ENCODE measurements at places on chromosomes 3 and 15. TPM values are rescaled to one million over a fixed set of nuclear protein-coding genes. Genes with fewer than 3 reads are reported as not detected.

The BFSP2 gene
- total RNA-seq = 0.96 TPM

GRCh38 chr3:149501524-149501923, 27.0 kb downstream of the TM4SF4 start:
- DNase-seq = peak; percentile 89

The TRH gene
- not detected for total RNA-seq

- DNase-seq = peak; percentile 92
These were observed 10.0 kb upstream of the MBNL1 start for GRCh38 chr3:152258448-152259393.

DNA sequence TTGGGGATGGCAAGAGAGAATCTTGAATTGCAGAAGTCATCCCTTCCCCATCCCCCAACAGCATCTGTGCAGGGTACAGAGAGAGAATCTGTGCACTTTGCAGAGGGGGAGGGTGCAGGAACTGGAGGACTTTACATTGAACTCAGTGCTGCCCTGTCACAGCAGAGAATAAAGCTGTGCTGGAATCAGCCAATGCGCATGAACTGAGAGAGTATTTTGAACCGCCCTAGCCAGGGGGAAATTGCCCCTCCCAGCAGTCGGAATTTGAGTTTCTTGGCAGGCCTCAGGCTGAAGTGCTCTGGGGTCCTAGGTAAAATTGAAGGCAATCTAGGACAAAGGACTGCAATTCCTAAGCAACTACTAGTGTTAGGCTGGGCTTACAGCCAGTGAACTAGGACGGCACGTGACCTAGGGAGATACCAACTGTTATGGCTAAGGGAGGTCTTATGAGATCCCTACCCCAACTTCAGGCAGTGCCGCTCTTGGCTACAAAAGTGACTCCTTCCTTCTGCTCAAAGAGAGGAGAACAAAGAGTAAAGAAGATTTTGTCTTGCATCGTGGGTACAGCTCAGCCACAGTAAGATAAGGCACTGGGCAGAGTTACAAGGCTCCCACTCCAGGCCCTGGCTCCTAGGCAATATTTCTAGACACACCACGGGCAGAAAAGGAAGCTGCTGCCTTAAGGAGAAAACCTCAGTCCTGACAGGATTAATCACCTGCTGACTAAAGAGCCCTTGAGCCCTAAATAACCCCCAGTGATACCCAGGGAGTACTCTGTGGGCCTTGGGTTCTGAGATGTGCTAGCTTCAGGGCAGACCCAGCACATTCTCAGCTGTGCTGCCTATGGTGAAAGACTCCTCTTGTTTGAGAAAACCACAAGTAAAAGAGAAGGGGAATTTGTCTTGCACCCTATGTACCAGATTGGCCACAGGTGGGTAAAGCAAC, 300.5 kb upstream of the ALCAM start:
- DNase-seq = no peak

- peak; percentile 37 for DNase-seq
These were observed 32.7 kb downstream of the CD200 start for GRCh38 chr3:112365636-112366035.
